ENCODE measurements at places on chromosomes 2 and 18. TPM values are rescaled to one million over a fixed set of nuclear protein-coding genes. Genes with fewer than 3 reads are reported as not detected.

GRCh38 chr2:237915576-237915975 is 51.2 kb upstream of the UBE2F start:
- DNase-seq: no peak

Gene IKZF2
- total RNA-seq: 4.2 TPM

Gene DYSF
- 14.8 TPM for total RNA-seq

Gene PCARE
- not detected for total RNA-seq

Gene DPYSL5
- total RNA-seq: 9.2 TPM

All from WTC11 (cell line).